NCI-H510A (cell line): ENCODE measurements at places on chromosomes 4 and X.
A peak's percentile ranks its signal among the peaks of the same experiment; 100 is the strongest.

DNA sequence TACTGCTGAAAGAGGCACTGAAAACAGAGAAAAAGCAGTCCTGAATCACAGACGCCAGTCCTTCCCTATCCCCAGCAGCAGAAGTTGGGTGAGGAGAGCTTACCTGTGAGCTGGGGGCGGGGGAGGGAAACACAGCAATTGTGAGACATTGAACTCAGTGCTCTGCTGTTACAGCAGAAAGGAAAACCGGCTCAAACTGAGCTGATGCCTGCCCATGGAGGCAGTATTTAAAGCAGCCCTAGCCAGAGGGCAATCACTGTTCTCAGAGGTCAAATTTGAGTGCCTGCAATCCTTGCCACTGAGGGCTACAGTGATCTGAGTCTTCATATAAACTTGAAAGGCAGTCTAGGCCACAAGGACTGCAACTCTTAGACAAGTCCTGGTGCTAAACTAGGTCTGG, 220.7 kb downstream of the GRXCR1 start:
- no peak for DNase-seq

GRCh38 chr4:169922632-169923276, 103.4 kb downstream of the MFAP3L start:
- no peak for DNase-seq

- peak; percentile 3 for DNase-seq
These were observed 726.5 kb downstream of the FAM133A start for GRCh38 chrX:94400488-94400887.

GRCh38 chr4:150009533-150009932, 68.7 kb upstream of the DCLK2 start:
- DNase-seq = no peak

DNA sequence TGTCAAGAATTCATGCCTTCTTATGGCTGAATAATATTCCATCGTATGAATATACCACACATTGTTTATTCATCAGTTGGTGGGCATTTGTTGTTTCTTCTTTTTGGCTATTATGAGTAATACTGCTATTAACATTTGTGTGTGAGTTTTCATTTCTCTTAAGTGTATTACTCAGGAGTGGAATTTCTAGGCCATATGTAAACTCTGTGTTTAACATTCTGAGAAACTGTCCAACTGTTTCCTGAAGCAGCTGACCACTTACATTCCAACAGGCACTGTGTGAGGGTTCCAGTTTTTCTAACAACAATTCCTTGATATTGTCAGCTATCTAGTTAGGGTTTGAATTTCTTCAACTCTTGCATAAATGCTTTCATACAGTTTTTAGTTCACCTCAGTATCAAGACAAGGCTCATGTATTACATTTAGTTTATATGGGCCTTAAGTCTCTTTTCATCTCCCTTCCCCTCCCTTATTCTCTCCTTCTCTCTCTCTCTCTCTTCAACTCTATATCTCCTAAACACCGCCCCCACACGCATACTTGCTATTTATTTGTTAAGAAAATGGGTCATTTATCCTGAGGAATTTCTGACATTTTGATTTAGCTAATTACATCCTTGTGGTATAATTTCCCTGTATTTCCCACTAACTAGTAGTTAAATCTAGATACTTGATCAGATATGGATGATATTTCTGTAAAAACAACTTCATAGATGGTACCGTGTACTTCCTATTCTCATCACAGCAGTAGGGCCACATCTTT, 77.4 kb downstream of the WDR19 start:
- DNase-seq = no peak

DNA sequence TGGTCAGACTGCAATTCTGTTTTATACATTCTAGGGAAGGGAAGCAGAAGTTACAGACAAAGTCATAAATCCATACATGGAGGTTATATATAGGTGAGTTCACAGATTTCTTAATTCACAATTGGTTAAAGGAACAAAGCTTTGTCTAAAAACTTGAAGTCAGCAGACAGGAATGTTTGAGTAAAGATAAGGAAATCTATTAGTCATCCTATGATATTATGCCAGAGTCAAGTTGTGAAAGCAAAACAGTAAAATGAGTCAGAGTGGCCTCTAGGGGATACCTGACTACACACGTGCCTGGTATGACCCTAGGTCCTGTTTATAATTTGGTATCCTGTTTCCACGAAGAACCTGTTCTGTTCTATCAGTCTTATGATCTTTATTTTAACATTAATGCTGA, 31.5 kb downstream of the ACTRT1 start:
- no peak for DNase-seq

- no peak for DNase-seq
These were observed 166.9 kb upstream of the PCDH10 start for GRCh38 chr4:132982151-132982550.

DNA sequence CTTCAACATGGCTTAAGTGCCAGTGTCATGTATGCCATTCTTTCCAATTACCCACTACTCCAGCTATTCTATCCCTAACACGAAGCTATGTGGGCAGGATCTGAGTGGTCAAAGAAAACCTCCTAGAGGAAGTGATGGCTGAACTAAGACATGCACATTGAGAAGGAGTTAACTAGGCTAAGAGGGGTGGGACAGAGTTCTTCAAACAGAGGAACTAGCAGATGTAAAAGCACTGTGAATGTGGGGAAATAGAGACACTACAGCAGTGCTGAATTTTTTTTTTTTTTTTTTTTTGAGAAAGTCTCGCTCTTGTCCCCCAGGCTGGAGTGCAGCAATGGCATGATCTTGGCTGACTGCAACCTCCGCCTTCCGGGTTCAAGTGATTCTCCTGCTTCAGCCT, 6.2 kb downstream of the JCHAIN start:
- DNase-seq = no peak

GRCh38 chr4:40418430-40419230, 83.5 kb downstream of the CHRNA9 start:
- DNase-seq = no peak

DNA sequence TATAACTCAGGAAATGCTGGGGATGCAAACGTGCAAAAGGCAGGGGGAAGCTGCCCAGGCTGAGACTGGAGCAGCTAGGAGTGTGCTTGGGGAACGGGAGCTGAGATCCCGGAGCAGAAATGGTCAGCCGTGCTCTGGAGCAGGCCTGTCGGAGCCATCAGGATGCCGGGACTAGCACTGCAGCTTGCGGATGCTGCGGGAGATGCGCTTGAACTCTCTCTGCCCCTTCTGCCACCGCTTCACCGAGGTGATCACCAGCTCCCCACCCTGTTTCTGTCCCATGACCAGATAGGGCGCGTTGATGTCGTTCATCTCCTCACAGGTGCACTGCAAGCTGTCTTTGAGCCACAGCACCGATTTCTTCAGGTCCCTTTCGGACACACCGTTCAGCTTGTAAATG, 7.6 kb downstream of the SFRP2 start:
- DNase-seq = no peak

- peak; percentile 38 for DNase-seq
These were observed 215.4 kb upstream of the MAB21L2 start for GRCh38 chr4:150366487-150366999.

- DNase-seq = no peak
These were observed 2.9 kb downstream of the TBCK start for GRCh38 chr4:106312997-106313522.

DNA sequence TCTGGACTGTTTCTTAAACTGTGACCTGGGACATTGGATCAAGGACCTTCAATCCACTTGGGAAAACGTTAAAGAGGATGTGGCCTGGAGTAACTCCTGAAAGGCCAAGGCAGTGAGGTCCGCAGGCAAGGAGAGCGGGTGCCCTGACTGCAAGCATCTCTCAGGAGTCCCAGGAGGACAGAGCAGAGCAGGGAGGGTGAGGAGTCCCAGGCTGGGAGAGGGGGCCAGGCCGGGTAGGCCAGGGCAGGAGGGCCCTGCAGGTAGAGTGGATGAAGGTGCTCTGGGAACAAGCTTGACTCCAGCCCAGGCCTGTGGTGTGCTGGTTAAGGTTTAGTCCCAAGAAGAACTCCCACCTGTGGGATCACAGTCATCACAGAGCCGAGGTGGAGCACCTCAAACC, 13.8 kb downstream of the PNMA6E start:
- no peak for DNase-seq

- DNase-seq = no peak
These were observed 373.1 kb upstream of the HS3ST1 start for GRCh38 chr4:11801466-11802446.

GRCh38 chr4:140642674-140643437, 74.1 kb upstream of the UCP1 start:
- no peak for DNase-seq

GRCh38 chr4:70057651-70058050, 7.4 kb downstream of the HTN1 start:
- no peak for DNase-seq

DNA sequence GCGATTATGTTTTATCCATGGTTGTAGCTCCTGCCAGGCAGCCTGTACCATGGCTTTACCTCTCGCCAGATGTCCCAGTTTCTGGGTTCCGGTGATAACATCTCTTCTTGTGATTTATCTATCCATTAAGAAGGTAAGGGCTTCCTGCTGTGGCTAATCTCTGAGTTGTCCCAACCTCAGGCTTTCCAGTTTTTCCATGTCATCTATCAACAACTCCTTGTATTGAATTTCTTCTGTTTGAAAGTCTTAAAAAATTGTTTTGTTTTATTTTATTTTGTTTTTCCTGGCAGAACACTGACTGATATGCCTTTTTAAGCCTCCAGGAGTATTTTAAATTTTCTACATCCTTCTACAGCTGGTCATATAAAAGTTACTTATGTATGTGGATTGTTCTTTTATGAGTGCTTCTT, 241.9 kb downstream of the ANTXR2 start:
- DNase-seq = no peak

GRCh38 chrX:85544609-85545008, 165.1 kb upstream of the POF1B start:
- no peak for DNase-seq

DNA sequence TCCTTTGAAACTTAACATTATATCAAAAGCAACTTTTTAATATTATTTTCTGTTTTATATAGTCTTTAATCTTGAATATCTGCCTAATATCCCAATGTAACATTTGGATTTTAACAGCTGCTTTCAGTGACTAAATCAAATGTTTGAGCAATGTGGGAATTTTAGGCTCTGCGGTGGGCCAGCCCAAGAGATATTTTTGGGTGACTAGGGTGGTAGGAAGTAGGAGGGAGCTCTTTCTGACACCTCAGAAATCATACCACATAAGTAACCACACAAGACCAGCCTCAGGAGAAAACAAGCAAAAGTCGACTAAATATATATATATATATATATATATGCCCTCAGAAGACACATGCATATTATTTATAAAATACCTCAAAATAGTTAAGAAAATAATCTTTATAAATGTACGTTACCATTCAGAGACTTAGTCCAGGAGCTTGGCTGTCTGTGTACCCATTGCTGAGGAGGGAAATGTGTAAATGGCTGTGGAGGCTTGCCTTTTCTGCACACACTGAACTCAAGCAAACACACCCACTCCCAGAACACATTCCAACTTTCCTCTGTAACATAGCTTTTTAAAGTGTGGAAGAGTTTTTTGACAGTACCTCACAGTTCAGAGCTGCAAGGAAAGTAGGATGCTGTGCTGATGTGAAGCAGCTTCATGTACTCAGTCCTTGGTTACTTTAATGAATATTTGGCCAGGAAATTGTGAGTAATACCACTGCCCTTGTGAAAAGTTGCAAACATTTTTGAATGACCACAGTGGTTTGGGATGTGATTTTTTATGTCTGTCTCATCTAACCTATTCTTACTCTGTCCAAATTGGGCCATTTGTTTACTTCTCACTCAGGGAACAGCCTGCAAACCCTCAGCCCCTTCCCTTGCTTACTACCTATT, at the start of gene RTL3:
RTL3 (minus strand) TSS at position 484 of the 900 bp plus-strand sequence. CDS start 908 bp downstream, outside the sequence.
- DNase-seq = no peak

- no peak for DNase-seq
These were observed 73.3 kb upstream of the ZDHHC15 start for GRCh38 chrX:75596178-75596577.

DNA sequence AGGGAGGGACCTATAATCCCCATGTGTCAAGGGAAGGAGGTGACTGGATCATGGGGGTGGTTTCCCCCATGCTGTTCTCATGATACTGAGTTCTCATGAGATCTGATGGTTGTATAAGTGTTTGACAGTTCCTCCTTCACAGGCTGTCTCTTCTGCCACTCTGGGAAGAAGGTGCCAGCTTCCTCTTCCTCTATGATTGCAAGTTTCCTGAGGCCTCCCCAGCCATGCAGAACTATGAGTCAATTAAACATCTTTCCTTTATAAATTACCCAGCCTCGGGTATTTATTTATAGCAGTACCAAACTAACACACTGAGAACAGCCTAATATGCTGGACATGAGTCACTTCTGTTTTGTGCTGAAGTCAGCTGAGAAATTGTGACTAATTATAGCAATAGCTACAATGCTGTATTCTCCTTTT, 656.9 kb upstream of the CPEB2 start:
- DNase-seq = no peak

DNA sequence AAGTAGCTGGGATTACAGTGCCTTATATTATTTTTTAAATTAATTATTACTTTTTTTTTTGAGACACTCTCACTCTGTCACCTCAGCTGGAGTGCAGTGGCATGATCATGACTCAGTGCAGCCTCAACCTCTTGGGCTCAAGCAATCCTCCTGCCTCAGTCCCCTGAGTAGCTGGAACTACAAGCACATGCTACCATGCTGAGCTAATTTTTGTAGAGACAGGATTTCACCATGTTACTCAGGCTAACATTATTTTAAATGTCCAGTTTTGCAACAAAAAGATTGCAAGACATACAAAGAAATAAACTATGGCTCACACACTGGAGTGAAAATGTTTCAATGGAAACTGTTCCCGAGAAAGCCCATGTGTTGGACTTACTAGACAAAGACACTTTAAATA, 59.2 kb downstream of the MND1 start:
- DNase-seq = no peak

DNA sequence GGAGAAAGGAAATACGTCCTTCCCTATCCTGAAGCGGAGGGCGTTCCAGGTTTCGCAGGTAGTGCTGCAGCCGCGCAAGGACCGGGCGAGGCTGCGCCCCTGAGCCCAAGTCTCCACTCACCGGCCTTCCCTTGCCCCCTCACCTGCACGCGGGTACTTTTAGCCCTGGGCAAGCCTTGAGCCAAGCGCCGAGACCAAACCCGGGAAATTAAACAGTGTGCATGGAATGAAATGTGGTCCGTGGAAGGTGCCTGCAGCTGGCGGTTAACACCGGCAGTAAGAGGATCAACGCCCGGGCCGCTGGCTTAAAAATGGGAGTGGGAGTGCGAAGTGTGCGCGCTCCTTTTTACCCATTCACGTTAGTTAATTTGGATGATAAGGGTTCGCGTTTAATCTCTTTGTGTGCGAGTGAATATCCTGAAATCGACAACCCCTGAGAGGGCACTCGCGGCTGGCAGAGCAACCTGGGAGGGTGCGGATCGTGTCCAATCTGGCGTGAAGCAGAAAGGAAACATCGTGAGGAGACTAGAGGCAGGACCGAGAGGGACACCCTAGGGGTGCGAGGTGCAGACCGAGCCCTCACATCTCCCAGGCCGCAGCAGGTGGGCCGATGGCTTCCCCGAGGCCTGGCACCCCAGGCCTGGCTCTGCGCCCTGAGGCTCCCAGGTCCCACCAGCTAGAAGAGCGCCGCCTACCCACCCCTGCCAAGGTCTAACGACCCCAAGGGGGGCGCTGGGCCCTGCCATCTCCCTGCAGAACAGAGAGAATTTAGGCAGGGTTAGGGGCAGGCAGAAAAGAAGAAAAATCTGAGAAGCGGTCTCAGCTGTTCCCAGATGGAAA, 2.0 kb upstream of the HELT start:
- DNase-seq = no peak

GRCh38 chr4:69030326-69030725, 65.9 kb upstream of the UGT2B7 start:
- DNase-seq = no peak

- no peak for DNase-seq
These were observed 54.9 kb downstream of the WFS1 start for GRCh38 chr4:6324461-6324998.
